ENCODE measurements at places on chromosomes 12 and 14. TPM values are rescaled to one million over a fixed set of nuclear protein-coding genes. Genes with fewer than 3 reads are reported as not detected.

- no peak for DNase-seq
These were observed 35.7 kb downstream of the DCAF5 start for GRCh38 chr14:69117020-69117767.

AMIGO2 gene
- 39.3 TPM for total RNA-seq

GRCh38 chr12:52200781-52201450 lies 9.1 kb upstream of the KRT80 start:
- DNase-seq: peak; percentile 37

FAM216A gene
- total RNA-seq: not detected

DNA sequence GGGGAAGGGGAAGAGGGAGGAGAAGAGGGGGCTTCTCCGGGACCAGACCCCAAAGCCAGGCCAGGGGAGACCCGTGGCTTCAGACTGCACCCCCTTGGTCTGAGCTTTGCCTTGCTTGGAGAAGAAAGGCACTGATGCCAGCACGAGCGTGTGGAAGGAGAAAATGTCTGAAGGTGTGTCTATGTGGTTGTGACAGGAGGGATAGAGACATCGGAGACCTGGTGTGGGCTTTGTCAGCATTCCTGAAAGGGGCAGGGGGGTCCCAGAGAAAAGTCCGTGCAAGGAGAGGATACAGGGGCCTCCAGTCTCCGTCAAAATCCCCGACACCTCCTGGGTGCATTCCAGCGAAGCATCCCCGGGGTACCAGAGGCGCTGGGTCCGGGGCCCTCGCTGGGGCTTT lies 139.0 kb upstream of the LHX5 start:
- no peak for DNase-seq

GRCh38 chr12:119836781-119837180 lies 40.3 kb downstream of the CIT start:
- DNase-seq: no peak

TRPV4 gene
- 0.43 TPM for total RNA-seq

UTP20 gene
- 10.2 TPM for total RNA-seq

DNA sequence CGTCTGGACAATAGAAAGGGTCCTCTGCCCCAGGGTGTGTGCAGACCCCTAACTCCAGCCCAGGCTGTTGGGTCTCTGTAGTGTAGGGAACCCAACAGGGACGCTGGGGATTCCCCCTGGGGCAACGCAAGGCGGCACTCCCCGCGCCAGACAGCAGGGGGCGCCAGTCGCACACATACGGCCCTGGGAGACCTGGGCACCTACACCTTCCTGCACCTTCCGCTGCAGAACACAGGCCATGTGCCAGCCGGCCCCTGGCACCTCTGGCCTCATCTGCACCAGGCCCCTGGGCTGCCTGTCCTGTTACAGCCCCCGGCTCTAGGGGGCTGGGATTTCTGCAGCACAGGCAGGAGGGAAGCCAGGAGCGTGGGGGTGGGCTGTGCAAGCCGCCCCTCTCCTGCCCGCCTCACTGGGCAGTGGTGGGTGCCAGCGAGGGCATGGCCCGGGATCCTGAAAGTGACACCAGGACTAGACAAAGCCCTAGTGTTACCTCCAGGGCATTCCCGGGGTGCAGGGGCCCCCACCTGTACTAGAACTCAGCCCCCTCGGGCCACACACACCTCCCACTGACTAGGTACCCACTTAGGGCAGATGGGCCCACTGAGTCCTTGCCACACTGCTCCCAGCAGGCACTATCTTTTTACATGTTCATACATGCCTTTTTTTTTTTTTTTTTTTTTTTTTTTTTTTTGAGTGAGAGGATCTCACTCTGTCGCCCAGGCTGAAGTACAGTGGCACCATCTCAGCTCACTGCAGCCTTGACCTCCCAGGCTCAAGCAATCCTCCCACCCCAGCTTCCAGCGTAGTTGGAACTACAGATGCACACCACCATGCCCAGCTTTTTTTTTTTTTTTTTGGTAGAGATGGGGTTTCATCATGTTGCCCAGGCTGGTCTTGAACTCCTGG lies 37.5 kb downstream of the CCNK start:
- peak; percentile 92 for DNase-seq

DNA sequence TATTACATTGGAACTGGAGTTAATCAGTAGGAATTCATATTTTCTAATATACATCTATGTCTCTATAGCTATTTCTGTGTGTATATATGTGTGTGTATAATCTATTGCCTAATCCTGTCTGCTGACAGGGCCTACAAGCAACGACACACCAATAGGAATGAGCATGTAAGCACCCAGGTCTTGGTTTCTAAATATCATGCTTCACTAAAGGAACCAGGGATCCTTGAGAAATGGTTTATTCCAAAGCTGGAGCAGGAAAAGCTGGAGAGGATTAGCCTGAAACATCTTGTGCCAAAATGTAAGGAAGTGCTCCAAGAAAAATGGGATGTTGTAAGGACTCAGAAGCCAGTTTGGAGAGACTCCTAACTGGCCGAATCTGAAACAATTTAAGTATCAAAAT lies 29.3 kb upstream of the LGALS3 start:
- DNase-seq: no peak

GRCh38 chr12:93042283-93042682 lies 113.2 kb upstream of the EEA1 start:
- no peak for DNase-seq

LPAR5 gene
- 30.5 TPM for total RNA-seq

- DNase-seq: no peak
These were observed 70.9 kb downstream of the DERA start for GRCh38 chr12:15982071-15982470.

GRCh38 chr12:121333747-121334146 lies 18.5 kb downstream of the ANAPC5 start:
- no peak for DNase-seq

DNA sequence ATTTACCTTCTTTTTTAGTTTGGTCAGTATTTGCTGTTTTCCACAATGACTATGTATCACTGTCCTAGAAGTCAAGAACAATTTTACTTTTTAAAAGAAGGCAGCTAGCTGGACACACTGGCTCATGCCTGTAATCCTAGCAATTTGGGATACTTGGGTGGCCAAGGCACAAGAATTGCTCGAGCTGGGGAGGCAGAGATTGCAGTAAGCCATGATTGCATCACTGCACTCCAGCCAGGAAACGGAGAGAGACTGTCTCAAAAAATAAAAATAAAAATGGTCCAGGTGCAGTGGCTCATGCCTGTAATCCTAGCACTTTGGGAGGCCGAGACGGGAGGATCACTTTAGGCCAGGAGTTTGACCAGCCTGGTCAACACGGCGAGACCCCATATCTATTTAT lies 28.3 kb downstream of the MDM1 start:
- DNase-seq: no peak

SYT1 gene
- total RNA-seq: 2.0 TPM

LIN7A gene
- total RNA-seq: 0.36 TPM

DNA sequence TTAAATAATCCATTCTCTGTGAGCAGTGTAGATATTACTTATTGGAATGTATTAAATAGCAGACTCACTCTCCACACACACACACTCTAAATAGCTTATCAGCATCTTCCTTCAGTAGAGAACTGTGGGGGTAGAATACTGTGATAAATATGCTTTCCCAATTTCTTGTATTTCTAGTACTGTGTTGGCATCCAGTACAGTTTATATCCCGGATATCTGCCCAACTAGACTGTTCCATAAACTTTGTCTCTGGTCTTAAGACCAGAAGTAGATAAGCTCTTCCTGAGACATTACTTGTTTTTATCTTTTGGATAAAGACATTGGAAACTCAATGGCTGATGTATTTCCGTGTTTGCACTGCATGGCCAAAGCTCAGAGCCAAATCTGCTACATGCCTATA lies 136.2 kb upstream of the PDZRN4 start:
- DNase-seq: no peak

NEMP1 gene
- total RNA-seq: 16.9 TPM

All from mucosa of descending colon (tissue), 3 donors.